ENCODE measurements at places on chromosomes 12 and 14.

DNA sequence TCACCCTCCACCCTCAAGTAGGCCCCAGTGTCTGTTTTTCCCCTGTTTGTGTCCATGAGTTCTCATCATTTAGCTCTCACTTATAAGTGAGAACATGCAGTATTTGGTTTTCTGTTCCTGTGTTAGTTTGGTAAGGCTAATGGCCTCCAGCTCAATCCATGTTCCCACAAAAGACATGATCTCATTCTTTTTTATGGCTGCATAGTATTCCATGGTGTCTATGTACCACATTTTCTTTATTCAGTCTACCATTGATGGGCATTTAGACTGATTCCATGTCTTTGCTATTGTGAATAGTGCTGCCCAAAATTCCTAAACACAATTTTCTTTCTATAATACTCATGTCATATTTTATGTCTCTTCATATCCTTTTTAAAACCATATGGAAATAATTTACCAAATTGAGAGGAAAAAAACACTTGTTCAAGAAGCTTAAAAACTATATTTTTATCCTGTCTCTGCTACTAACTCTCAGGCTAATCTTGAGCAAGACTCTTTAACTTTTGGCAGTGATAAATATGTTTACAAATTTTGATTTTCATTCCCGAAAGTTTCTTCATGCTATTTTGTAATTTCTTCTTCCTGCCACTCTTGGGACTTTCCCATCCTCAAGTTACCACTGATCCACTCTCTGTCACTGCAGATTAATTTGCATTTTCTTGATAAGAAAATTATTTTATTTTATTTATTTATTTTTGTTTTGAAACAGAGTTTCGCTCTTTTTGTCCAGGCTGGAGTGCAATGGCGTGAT lies 28.0 kb upstream of the OSBPL8 start:
- H3K4me3 ChIP-seq = no peak overlapping the region
- H3K36me3 ChIP-seq = no peaks in the 10 kb centered on the region
- H3K4me1 ChIP-seq = no peaks in the 10 kb centered on the region
- H3K27ac ChIP-seq = no peak overlapping the region
- H3K27me3 ChIP-seq = no peaks in the 10 kb centered on the region

- H3K4me1 ChIP-seq = no peaks in the 10 kb centered on the region
- no peak for DNase-seq
- H3K27ac ChIP-seq = no peak overlapping the region
- no peaks in the 10 kb centered on the region for H3K27me3 ChIP-seq
- no peak overlapping the region for H3K4me3 ChIP-seq
These were observed 67.1 kb downstream of the PPFIA2 start for GRCh38 chr12:81692008-81692407.

- H3K36me3 ChIP-seq = no peaks in the 10 kb centered on the region
- no peak overlapping the region for H3K4me3 ChIP-seq
- H3K27me3 ChIP-seq = no peaks in the 10 kb centered on the region
- H3K4me1 ChIP-seq = peaks cover 10% of the 10 kb centered on the region
- peak; percentile 37 for DNase-seq
These were observed 200.6 kb downstream of the AEBP2 start for GRCh38 chr12:19639781-19640415.

DNA sequence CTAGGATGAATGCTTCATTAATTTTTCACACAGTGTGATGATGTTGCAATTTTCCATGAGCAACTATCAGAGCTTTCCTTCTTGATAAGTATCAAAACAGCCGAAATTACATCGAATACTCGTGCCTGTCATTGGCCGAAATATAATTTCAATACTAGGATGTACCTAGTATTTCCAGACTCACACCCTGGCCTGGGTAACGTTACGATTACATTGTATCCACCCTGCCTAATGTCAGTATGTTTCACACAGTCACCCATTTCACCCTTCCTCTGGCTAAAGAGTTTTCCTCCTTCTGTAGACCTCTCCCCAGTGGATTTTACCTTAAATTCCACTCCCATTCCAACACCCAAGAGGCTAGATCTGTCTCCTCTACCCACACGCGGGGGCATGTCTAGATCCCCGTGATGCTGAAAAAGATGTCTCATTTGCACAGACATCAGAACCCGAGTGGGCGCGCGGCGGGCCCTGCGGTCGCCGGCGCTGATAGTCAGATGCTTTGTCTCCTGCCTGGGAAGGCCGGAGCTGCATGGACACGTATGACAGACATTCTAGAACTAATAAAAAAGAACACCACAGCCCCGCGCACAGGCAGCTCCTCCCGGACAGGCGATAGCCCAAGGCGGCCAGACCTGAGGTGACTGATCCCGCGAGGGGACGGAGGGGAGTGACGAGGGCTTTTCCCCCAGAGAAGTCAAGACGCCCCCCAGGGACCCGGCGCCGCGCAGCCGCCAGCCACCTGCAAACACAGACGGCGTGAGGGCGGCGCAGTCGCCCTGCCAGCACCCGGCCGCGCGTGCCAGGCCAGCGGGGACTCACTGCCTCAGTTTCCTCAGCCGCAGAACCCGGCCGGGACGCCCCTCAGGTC lies 723 bp downstream of the KIF21A start:
- H3K4me3 ChIP-seq = peak overlapping the region; percentile 98
- H3K4me1 ChIP-seq = peaks cover 26% of the 10 kb centered on the region
- no peak for DNase-seq
- no peaks in the 10 kb centered on the region for H3K36me3 ChIP-seq
- no peaks in the 10 kb centered on the region for H3K27me3 ChIP-seq

DNA sequence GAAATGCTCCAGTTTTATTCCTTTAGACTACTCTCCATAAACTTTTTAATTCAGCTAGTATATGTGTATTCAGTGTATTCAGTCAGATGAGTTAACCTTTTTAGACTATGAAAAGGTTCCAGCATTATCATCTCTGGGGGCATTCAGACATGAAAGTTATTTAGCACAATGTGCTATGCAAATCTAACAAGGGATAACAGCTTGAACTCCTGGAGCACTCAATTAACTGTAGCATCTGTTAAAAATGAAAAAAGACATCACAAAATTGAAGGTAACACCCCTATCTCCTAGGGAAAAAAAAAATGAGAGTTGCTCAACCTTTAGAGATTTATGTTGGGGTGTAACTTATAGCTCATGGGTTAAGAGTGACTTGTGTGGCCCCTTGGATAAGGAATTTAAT lies 211.5 kb downstream of the PHLDA1 start:
- H3K27ac ChIP-seq = peak overlapping the region; percentile 53
- no peaks in the 10 kb centered on the region for H3K27me3 ChIP-seq
- H3K4me3 ChIP-seq = no peak overlapping the region
- H3K4me1 ChIP-seq = peaks cover 27% of the 10 kb centered on the region
- DNase-seq = no peak

Data from esophagus muscularis mucosa (tissue), 4 donors.